ENCODE measurements at places on chromosomes 7 and 10. TPM values are rescaled to one million over a fixed set of nuclear protein-coding genes. Genes with fewer than 3 reads are reported as not detected.

DNA sequence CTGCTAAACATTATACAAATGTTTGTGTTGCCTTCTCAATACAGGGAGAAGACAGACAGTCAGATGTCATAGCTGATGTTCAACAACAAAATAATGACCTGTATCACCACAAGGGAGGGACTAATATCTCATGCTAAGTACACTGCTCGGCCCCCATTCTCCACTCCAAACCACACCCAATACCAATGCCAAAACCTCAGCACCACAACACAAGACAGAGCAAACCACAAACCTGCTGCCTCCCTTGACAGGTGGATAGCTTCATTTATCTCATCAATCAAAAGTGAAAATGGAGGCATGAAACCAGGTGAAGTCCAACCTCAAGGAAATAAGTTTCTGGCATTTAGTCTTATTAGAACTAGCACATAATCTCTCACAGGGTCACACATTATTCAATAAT is 109.5 kb downstream of the PARD3 start:
- no peak for DNase-seq

- no peak for DNase-seq
These were observed 700.7 kb downstream of the PHTF2 start for GRCh38 chr7:78499283-78499682.

DNA sequence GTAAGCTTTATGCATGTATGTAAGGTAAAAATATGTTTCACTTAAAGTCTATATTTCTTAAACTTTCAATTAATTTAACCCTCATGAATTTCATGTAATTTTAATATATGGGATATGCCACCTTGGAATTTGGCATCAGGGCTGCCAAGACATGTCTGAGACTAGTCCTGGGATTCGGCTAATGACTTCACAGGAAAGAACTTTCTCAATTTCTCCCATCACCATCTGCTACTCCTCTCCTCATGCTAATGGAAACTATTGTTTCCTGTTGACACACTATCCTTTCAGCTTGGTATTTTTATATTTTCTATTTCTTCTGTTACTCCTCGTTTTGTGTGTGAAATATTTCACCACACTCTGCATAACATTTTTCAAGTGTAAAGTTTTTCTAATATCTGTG is 205.9 kb downstream of the ARL4A start:
- DNase-seq: no peak

- DNase-seq: no peak
These were observed 17.5 kb upstream of the SERPINE1 start for GRCh38 chr7:101109368-101109767.

GRCh38 chr7:30663414-30663813 is 18.8 kb downstream of the CRHR2 start:
- no peak for DNase-seq

Gene CASP7
- 9.0 TPM for total RNA-seq

Gene PALD1
- 0.29 TPM for total RNA-seq

Gene SFRP4
- not detected for total RNA-seq

Gene ITPRID1
- not detected for total RNA-seq

Gene PGAM2
- not detected for total RNA-seq

Gene ACSM6
- total RNA-seq: not detected
